ENCODE measurements at places on chromosomes 13 and 19. TPM values are rescaled to one million over a fixed set of nuclear protein-coding genes. Genes with fewer than 3 reads are reported as not detected.

Gene PSG4
- total RNA-seq: not detected

Gene PGLYRP2
- not detected for total RNA-seq

Gene ZNF578
- 0.41 TPM for total RNA-seq

Gene ONECUT3
- 0.42 TPM for total RNA-seq

Gene INSR
- 102 TPM for total RNA-seq

Gene HRC
- total RNA-seq: 6.5 TPM

Gene RASA3
- 38.9 TPM for total RNA-seq

Gene C2CD4C
- total RNA-seq: 0.54 TPM

Gene AMER2
- total RNA-seq: not detected

Gene KIR3DL1
- not detected for total RNA-seq

Gene PRTN3
- total RNA-seq: not detected

Gene COL4A1
- 852 TPM for total RNA-seq

Gene METTL21C
- total RNA-seq: not detected

Gene PALM3
- not detected for total RNA-seq

Gene SYCN
- not detected for total RNA-seq

Gene ZNF506
- total RNA-seq: 66.7 TPM

Gene TPTE2
- total RNA-seq: not detected

Gene PSG3
- total RNA-seq: not detected

Gene ZNF442
- 11.1 TPM for total RNA-seq

Gene PSG1
- total RNA-seq: not detected

Gene VAV1
- total RNA-seq: 12.2 TPM

Gene TEAD2
- 26.4 TPM for total RNA-seq

Gene PPP1R15A
- 139 TPM for total RNA-seq

Gene OVOL3
- total RNA-seq: not detected

Gene INAFM1
- 10.3 TPM for total RNA-seq

Data from thoracic aorta (tissue), 2 donors.